Progenitor cell of endocrine pancreas (in vitro differentiated cells): ENCODE measurements at places on chromosomes 11 and 22.

- no peak for DNase-seq
These were observed 1.2 kb upstream of the ZFP91 start for GRCh38 chr11:58577555-58578135.

GRCh38 chr11:91967026-91967690 lies 257.5 kb upstream of the FAT3 start:
- DNase-seq, result no peak

DNA sequence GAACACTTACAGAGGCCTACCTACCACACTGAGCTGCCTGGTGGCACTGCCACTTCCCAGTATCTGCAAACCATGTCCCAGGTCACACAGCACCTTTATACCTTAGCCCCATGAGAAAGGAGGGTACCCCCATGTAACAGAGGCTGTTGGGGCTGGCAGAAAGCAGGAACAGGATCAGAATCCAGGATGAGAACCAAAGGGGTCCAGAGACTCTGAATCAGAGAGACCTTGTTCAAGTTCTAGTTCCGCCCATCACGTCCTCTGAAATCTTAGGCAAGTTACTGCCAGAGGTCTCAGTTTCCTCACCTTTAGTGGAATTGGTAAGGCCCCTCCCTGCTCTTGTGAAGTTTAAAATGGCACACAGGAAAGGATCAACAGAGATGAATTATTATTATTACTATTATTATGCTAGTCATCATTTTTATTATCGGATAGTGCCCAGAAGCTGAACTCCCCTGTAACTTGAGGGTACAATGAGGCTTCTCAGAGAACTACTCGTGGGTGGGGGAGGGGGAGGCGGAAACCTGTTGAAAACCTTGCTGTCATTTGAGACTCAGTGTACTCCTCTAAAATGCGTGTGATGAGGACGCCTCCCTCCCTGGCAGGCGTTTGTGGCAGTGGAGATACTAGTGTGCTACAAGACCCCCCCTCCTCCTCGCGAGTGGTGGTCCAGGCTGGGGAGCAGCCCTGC lies 9.3 kb downstream of the SELENOM start:
- no peak for DNase-seq

- DNase-seq, result peak; percentile 40
These were observed 15.4 kb downstream of the ARFGAP2 start for GRCh38 chr11:47161134-47161854.

DNA sequence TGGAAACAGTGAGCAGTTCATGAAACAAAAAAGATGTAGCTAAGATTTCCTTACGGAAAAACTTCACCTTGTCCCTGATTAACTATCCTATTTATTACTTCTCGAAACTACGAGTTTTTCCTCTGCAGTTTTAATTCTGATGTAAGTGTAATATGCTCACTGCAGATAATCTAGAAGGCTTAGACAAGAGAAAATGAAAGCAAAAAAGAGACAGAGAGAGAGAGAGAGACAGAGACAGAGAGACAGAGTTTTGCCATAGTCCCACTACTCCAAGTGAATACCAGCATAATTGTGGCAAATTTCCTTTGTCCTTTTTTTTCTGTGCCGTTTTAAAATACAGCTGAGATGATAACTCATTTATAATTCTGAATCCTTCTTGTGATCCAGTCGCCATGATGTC lies 24.8 kb downstream of the FSHB start:
- no peak for DNase-seq

DNA sequence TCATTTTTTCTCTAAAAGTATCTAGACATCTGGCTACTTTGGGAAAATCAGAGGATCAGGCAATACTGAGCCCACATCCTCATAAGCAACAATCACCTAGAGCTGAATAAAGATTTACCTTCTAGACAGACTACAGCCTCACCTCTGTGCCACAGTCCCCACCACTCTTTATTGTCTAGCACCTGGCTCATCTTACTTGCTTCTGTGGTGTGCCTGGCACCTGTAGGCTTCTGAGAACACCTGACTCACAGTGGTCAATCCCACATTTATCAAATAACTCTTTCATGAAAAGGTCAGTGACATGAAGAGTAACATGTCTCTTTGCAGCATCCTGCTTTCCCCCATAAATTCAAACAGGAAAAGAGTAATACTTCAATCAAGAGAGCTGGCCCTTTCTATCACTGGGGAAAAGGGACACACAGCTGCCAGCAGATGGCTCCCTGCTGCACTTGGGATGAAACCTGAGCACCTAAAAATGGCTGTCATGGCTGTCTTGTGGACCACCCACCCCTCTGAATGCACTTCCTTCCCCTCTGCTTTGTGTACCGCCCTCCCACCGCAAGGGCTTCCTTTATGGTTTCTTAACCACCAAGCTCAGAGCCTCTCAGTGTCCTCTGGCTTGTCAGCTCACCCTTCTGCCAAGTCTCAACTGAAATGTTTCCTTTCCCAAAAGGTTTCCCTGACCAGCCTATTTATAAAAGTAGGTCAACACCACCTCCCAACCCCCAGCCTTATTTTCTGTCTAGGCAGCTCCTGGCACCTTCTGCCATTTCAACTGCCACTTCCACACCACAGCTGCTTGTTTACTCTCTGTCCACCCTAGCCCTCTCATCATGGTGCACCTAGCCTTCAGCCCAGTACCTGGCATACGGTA lies 9.3 kb downstream of the TFIP11 start:
- no peak for DNase-seq

GRCh38 chr11:1619449-1619848 lies 2.5 kb downstream of the KRTAP5-4 start:
- DNase-seq, result no peak

DNA sequence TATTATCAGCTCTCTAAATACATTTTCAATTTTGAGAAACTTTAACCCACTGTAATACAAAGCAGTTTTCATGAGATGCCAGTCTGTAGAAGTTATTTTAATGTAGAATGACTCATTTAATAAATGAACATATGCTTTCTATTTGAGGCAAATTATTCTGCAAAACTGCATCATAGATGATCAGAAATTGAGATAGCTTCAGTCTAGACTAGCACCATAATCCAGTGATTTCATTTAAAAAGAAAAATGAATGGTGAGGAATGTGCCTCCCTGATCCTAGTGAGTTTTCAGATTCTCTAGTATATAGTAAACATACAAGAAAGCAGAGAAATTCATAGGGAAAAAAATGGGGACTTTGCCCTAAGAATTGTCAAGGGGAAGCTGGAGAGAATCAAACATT lies 66.1 kb downstream of the OR5AK2 start:
- DNase-seq, result no peak
